ENCODE measurements at places on chromosomes 1 and 21. TPM values are rescaled to one million over a fixed set of nuclear protein-coding genes. Genes with fewer than 3 reads are reported as not detected.

The KIAA0040 gene
- total RNA-seq: 57.1 TPM

The FMOD gene
- not detected for total RNA-seq

The CYB5RL gene
- total RNA-seq: 13.3 TPM

The SNAPIN gene
- total RNA-seq: 37.9 TPM

The S100A11 gene
- 241 TPM for total RNA-seq

The LHX8 gene
- not detected for total RNA-seq

The SH3BGR gene
- total RNA-seq: 1.9 TPM

The ACTL8 gene
- total RNA-seq: not detected

The GNG4 gene
- total RNA-seq: not detected

The CFHR5 gene
- total RNA-seq: not detected

The ZYG11A gene
- 0.09 TPM for total RNA-seq

The CLDN17 gene
- total RNA-seq: not detected

All from activated naive CD8-positive, alpha-beta T cell treated with anti-CD3 and anti-CD28 coated beads, Interleukin-2, amount 10 ng/mL, durations not matched to agents 7 days and 5 days (primary cell).